Stimulated activated naive CD8-positive, alpha-beta T cell treated with anti-CD3 and anti-CD28 coated beads, Interleukin-15, amount 100 ng/mL, for 72 hours (primary cell): ENCODE measurements at places on chromosomes 1 and 21.

DNA sequence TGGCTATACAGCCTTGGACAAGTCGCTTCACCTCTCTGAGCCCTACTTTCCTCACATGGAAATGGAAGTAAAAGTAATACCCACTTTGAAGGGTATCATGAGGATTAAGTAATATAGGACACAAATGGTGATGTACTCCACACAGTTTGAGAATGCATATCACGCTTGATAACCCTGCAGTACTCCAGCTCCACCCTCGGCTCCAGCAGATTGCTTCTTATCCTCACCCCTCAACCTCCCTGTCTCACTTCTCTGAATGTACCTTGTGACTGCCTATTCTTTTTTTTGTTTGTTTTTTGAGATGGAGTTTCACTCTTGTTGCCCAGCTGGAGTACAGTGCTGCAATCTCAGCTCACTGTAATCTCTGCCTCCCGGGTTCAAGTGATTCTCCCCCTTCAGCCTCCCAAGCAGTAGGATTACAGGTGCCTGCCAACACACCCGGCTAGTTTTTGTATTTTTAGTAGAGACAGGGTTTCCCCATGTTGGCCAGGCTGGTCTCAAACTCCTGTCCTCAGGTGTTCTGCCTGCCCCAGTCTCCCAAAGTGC is 55.5 kb downstream of the LDLRAD2 start:
- no peak for DNase-seq

- no peak for DNase-seq
Observed at GRCh38 chr1:224201383-224201782, 18.3 kb downstream of the DEGS1 start.

- no peak for DNase-seq
Observed at GRCh38 chr21:33117101-33117888, 47.4 kb downstream of the OLIG1 start.

DNA sequence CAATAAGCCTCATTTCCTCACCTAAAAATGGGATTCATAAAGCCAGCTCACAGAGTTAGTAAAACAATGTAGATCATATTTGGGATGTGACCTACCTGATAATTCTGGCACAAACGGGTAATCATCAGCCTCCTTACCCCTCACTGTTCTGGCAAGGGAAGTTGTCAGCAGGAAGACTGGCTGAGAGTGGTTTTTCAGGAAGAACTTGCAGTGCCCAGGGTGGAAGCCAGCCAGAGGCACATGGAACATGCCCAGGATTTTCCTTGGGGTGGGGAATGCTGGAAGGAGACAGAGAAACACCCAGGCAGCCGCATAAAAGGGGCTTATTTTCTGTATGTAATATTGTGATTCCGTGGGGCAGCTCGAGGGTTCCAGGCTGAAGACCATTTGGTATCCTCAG is 7.7 kb upstream of the SLC5A9 start:
- no peak for DNase-seq

- no peak for DNase-seq
Observed at GRCh38 chr1:201309416-201309815, 26.1 kb downstream of the PKP1 start.

DNA sequence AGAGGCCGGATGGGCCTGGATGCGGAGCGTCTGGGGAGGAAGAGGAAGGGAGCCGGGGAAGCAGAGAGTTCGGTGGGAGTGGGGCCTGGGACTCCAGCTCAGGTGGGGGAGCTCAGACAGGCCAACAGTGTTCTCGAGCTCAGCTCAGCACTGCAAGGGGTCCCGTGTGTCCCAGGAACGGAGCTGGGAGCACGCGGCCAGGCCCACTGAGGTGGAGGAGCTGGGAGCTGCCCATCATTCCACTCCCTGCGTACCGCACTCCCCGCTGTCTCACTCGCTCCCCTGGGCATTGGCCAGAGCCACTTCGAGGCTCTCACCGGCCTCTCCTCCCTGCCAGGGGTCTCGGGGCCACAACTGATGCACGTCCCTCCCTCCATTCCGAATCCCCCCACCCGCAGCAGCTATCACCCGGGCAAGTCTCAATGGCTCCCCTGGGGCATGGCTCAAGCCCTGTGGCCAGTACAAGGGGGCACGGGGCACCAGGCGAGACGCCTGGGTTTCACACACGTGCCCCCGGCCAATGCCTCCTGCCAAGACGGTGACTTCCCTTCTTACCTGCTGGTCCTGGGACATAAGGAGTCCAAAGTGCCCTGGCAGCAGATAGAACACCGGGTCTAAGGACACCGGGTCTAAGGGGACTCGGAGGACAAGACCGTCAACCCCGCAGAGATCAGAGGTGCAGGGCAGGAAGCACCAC is 30.3 kb upstream of the COL6A2 start:
- no peak for DNase-seq

DNA sequence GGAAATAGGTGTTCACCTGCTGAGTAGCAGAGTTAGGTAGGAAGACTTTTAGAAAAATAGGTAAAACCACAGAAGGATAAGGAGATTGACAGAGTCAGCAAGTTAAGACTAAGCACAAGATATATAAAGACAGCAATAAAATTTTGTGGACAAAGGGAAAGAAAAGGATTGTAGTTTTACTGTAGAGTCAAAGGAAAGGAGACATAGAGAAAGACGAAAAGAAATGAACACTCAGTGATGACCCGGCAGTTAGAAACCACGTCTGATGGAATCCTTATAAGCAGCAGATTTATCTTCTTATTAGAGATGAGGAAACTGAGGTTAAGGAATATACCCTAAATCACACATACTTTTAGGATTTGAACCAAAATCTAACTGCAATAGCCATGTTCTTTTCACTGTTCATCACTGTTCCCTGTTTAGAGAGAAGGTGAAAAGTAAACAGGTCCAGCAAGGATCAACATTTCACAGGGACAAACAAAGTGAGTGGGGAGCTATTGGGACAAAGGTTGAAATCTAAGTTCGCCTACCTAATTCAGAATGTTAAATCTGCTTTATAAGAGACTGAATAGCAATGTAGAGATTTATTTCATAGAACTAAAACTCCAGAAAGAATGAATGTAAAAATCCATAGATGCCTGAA is 6.8 kb downstream of the FRRS1 start:
- no peak for DNase-seq

DNA sequence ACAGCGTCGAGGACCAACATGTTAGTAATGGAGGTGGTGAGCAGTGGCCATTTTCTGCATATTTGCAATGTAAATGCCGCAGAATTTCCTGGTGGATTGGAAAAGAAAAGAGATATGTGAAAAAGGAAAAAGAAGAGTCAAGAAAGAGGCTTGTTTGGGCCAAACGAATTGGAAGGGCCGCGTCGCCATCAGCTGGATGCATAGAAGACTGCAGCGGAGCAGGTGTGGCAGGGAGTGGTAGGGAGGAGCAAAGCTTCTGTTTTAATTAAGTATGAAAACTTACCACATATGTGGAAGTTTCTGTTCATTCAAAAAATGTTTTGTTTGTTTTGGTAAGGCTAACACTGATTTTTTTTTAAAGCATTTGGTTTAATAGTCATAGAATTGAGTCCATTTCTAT is 690.7 kb downstream of the NCAM2 start:
- no peak for DNase-seq

- DNase-seq: no peak
Observed at GRCh38 chr1:115719285-115719684, 49.2 kb downstream of the CASQ2 start.

DNA sequence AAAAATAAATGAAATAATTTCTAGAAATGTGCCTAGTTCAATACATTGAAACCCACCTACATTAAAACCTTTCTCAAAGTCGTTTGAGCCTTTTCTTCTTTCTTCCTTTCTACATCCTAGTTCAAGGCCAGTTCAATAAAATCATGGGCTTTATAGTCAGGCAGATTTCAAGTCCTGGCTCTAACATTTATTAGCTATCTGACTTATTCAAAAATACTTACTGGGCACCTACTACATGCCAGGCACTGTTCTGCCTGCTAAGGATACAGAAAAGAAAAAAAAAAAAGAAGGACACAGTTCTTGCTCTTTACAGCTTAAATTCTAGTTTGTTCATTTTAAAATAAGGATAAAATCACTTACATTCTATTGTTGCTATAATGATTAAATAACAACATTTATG is 134.2 kb upstream of the FGGY start:
- no peak for DNase-seq

GRCh38 chr1:30264672-30265025 is 458.7 kb downstream of the MATN1 start:
- DNase-seq: no peak

DNA sequence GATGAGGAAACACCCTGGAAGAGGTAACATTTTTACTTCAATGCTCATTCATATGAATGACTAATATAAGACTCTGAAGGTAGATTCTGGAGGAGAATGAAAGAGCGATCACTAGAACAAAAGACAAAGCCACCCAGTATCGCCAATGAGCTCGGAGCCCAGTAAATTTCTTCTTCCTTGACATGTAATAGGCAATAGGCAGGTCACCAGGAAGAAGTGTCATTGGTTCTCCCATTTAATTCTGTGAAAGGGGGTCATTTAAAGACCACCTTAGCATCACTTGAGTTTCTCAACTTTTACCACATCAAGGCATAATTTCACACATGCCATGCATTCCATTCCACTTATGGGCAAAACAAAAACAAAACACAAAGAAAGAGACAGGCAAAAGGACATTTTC is 7.9 kb downstream of the TNFSF18 start:
- no peak for DNase-seq

DNA sequence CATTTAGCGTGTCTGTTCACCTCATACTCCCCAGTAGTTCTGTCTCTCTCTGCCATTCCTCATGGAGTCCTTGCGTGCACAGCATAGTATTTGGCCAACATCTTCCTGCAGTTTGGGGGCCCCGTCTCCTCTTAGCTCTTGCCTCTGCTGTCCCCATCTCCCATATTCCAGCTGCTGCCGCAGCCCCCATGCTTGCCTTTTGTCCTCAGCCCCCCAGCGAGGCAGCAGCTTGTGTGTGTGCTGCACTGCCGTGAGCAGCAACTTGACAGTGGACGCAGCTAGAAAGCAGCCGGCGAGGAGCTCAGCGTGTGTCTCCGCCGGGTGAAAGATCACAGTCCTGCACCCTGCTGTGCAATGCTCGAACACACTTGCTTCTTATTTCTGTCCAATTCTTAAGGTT is 164.2 kb upstream of the COL6A1 start:
- no peak for DNase-seq
